ENCODE measurements at places on chromosomes 7 and 10. TPM values are rescaled to one million over a fixed set of nuclear protein-coding genes. Genes with fewer than 3 reads are reported as not detected.

DNA sequence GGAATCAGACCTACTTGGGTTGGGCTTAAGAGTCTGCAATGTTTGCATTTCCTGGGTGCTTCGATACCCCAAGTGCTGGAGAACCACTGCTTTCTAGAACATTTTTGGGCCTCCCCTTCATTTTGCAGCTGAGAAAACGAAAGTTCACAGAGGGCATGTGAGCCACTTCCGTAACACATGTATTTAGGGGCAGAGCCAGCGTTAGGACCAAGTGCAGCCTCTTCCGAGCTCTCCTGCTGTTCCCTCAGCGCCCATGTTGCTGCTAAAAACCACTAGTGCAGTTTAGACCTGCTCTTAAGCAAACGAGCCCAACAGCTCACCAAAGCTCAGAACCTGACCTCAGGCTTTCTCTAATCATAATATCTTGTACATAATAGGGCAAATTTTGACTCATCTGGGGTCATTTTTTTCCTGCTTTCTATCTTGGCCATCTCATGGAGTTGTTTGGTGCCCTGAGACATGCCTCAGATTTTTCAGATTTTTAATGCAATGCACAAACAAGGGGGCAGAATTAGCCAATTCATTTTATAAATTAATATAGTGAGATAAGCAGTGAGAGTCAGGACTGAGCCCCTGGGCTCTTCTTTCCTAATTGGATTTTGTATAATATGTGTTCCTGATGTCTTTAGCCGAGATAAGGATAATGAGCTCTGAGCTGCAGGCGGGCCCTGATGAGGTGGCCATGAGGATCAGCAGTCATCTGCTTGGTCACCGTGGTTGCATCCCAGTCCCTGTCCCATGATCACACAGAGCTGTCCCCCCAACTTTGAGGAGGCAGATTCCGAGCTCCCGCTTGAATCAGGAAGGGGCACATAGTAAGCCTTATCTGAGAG, 12.9 kb downstream of the BAG3 start:
- H3K4me3 ChIP-seq: peak overlapping the region; percentile 58
- peak overlapping the region; percentile 84 for H3K27ac ChIP-seq
- peaks cover 11% of the 10 kb centered on the region for H3K36me3 ChIP-seq
- H3K4me1 ChIP-seq: peaks cover 75% of the 10 kb centered on the region

DNA sequence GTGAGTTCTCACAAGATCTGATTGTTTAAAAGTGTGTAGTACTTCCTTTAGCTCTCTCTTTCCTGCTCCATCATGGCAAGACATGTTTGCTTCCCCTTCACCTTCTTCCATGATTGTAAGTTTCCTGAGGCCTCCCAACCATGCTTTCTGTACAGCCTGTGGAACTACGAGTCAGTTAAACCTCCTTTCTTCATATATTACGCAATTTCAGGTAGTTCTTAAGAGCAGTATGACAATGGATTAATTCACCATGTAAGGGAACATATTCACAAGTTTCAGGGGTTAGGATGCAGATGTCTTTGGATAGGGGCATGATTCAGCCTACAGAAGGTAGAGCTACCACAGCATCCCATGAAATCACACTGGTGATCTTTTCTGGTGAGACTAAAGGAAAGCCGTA, 174.7 kb downstream of the GPR158 start:
- H3K4me1 ChIP-seq: no peaks in the 10 kb centered on the region
- no peaks in the 10 kb centered on the region for H3K27me3 ChIP-seq
- no peak for DNase-seq
- H3K36me3 ChIP-seq: no peaks in the 10 kb centered on the region
- no peak overlapping the region for H3K4me3 ChIP-seq

GRCh38 chr10:93333278-93333978, 148.7 kb downstream of the MYOF start:
- no peak overlapping the region for H3K4me3 ChIP-seq
- DNase-seq: no peak
- no peak overlapping the region for H3K27ac ChIP-seq
- H3K4me1 ChIP-seq: no peaks in the 10 kb centered on the region
- peaks cover 2% of the 10 kb centered on the region for H3K36me3 ChIP-seq
- H3K27me3 ChIP-seq: no peaks in the 10 kb centered on the region

- H3K27me3 ChIP-seq: no peaks in the 10 kb centered on the region
- H3K27ac ChIP-seq: no peak overlapping the region
- no peaks in the 10 kb centered on the region for H3K4me1 ChIP-seq
- DNase-seq: no peak
- no peaks in the 10 kb centered on the region for H3K36me3 ChIP-seq
Measured at GRCh38 chr7:53500076-53500475, 464.6 kb downstream of the POM121L12 start.

GRK5 gene
- total RNA-seq: 24.8 TPM

AGR2 gene
- not detected for total RNA-seq

Data from activated CD4-positive, alpha-beta T cell treated with anti-CD3 and anti-CD28 coated beads for 36 hours (primary cell).